ENCODE measurements at places on chromosomes 11 and 22.

DNA sequence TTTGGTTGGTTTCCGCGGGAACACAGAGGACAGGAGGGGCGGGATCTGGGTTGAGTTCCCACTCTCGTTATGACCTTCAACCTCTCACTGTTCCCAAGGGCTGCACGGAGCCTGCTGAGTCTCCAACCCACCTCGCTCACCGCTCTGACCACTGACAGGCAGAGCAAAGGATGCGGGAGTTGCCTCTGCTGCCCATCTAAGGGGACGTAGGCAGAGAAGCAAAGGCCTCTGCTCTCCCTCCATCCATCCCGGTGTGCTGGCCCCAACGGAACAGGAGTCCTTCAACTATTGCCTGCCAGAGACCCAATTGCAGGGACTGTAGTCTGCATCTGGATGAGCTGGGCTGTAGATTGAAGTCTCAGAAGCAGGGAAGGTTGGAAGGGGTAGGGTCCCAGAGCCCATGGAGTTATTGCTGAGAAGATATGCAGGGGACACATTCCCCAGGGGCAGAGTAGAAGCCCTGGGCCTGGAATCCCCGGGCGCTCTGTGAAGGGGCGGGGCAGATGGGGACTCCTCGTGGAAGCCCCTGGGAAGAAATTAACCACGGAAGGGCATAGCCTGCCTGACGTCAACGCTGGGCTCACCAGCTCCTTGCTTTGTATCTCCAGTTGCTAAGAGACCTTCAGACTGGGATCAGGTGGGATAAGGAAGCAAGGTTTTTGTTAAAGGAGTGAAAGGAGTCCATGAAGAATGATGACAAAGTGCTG lies 12.7 kb upstream of the FXYD2 start:
- no peak for DNase-seq

GRCh38 chr11:22076271-22076930 lies 116.5 kb upstream of the ANO5 start:
- DNase-seq = no peak

GRCh38 chr11:94934362-94934761 lies 39.0 kb downstream of the CWC15 start:
- DNase-seq = no peak

GRCh38 chr11:1219834-1220815 lies 2.7 kb upstream of the MUC5B start:
- no peak for DNase-seq

GRCh38 chr11:96180341-96180740 lies 162.7 kb downstream of the MAML2 start:
- DNase-seq = no peak

- DNase-seq = peak; percentile 11
These were observed 43.7 kb downstream of the MICAL3 start for GRCh38 chr22:17980638-17981051.

All from central memory CD8-positive, alpha-beta T cell (primary cell).